Activated T-helper 1 cell treated with anti-CD3 and anti-CD28 coated beads, Interleukin-12 subunit alpha, Interleukin-12 subunit beta, Interleukin-2, Interleukin-4 antibody, amounts not matched to agents 30 ng/mL and 10 ng/mL and 1 ng/mL, durations not matched to agents 14 hours and 24 hours and 36 hours (primary cell): ENCODE measurements at places on chromosomes 5 and 9. TPM values are rescaled to one million over a fixed set of nuclear protein-coding genes. Genes with fewer than 3 reads are reported as not detected.

The PDGFRB gene
- 0.76 and 1.0 TPM in 2 replicates for total RNA-seq

The IGFBPL1 gene
- not detected in 2 replicates for total RNA-seq

The SAPCD2 gene
- total RNA-seq = 23.9 and 25.1 TPM in 2 replicates

The NR2F1 gene
- total RNA-seq = not detected in 2 replicates

The CYLC2 gene
- total RNA-seq = not detected in 2 replicates

The PCDHA9 gene
- not detected in 2 replicates for total RNA-seq

The FAM153A gene
- 6.3 and 6.5 TPM in 2 replicates for total RNA-seq

The KCNMB1 gene
- 0.03 TPM in 1 of 2 replicates, not detected in the other for total RNA-seq

The PCSK5 gene
- total RNA-seq = 3.3 and 3.7 TPM in 2 replicates

The HSPA9 gene
- 372 and 383 TPM in 2 replicates for total RNA-seq

The LCN9 gene
- total RNA-seq = not detected in 2 replicates

The PKN3 gene
- 17.7 and 19.3 TPM in 2 replicates for total RNA-seq

DNA sequence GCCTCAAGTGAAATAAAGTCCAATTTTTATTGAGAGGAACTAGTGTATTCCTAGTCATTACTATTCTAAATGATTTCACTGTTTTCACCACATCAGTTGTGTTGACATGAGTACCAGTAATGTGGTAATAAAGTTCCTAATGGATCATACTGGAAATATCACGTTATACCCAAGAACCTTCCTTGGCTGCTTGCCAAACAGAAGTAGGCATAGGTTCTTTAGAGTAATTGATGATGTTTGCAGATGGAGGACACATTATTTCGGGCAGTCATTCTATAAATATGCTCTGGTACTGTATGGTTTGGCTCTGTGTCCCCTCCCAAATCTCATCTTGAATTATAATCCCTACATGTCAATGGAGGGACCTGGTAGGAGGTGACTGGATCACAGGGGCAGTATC lies 15.1 kb downstream of the SNCAIP start:
- no peak overlapping the region for H3K4me3 ChIP-seq
- H3K4me1 ChIP-seq = no peaks in the 10 kb centered on the region
- H3K36me3 ChIP-seq = no peaks in the 10 kb centered on the region
- DNase-seq = no peak
- H3K27ac ChIP-seq = no peak overlapping the region

- H3K4me3 ChIP-seq = no peak overlapping the region
- no peak for DNase-seq
- H3K36me3 ChIP-seq = no peaks in the 10 kb centered on the region
- no peak overlapping the region for H3K27ac ChIP-seq
These were observed 35.2 kb downstream of the FAT2 start for GRCh38 chr5:151555760-151556576.

- no peak for DNase-seq
- no peaks in the 10 kb centered on the region for H3K4me1 ChIP-seq
- no peak overlapping the region for H3K27ac ChIP-seq
These were observed 183.4 kb downstream of the FBXO4 start for GRCh38 chr5:42108468-42108867.

DNA sequence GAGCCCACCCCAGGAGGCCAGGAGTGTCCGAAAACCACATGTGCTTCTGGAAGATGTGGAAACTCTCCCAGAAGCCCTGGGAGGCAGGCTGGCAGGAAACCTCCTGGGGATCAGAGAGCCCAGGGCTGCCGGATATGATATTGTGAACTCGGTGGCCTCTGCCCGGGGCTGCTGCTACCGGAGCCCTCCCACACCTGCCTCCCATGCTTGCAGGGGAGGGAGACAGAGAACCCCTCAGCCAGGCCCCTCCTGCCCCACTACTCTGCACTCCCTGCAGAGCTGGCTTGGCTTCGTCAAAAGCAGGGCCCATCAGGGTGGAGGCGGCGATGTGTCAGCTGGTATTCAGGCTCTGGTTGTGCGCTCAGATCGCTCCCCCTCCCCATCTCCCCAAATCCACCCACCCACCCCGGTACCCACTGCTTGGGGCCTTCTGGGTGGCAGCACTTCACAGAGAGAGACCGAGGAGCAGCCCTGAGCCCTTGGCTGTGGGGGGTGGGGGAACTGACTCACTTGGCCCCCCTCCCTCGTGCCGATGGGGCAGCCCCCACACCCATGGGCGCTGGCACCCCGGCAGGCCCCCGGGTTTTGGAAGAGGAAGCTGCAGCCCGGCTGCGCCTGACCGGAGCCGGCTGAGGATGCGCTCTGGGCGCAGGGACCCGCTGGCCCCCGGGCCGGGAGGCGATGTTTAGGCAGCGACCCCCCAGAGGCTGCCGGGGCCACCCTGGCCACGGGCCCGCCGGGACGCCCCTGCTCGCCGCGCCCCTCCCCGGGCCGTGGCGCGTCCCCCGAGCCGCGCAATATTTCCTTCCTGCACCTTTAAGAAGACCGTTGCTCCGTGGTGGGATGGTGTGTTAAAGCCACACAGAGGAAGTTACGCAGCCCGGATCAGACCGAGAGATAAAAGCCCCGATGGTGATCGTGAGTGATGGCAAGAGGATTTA lies 786 bp upstream of the NTNG2 start:
- DNase-seq = peak; percentile 57
- peak overlapping the region; percentile 97 for H3K27ac ChIP-seq
- peak overlapping the region; percentile 98 for H3K4me3 ChIP-seq
- H3K27me3 ChIP-seq = peaks cover 56% of the 10 kb centered on the region

GRCh38 chr5:39024005-39024404 lies 50.2 kb downstream of the RICTOR start:
- peaks cover 38% of the 10 kb centered on the region for H3K36me3 ChIP-seq
- H3K4me3 ChIP-seq = no peak overlapping the region
- H3K27ac ChIP-seq = no peak overlapping the region
- H3K4me1 ChIP-seq = peaks cover 34% of the 10 kb centered on the region
- H3K27me3 ChIP-seq = no peaks in the 10 kb centered on the region

DNA sequence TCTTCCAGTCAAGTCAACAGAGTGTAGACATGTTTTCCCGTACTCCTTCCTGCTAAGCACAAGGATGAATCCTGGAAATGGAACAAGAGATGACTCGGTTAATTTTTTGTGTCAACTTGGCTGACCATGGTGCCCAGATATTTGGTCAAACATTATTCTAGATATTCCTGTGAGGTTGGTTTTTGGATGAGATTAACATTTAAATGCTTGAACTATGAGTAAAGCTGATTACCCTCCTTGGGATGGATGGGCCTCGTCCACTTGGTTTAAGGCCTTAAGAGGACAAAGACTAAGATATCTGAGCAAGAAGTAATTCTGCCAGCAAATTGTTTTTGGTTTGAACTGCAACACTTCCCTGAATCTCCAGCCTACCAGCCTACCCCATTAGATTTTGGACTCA lies 338.1 kb upstream of the MSX2 start:
- no peaks in the 10 kb centered on the region for H3K36me3 ChIP-seq
- no peak overlapping the region for H3K27ac ChIP-seq
- H3K27me3 ChIP-seq = peaks cover 5% of the 10 kb centered on the region
- no peak for DNase-seq

- H3K4me1 ChIP-seq = no peaks in the 10 kb centered on the region
- H3K27ac ChIP-seq = no peak overlapping the region
- H3K27me3 ChIP-seq = no peaks in the 10 kb centered on the region
- H3K4me3 ChIP-seq = no peak overlapping the region
- DNase-seq = no peak
These were observed 245.2 kb downstream of the EFNA5 start for GRCh38 chr5:107425541-107426031.

DNA sequence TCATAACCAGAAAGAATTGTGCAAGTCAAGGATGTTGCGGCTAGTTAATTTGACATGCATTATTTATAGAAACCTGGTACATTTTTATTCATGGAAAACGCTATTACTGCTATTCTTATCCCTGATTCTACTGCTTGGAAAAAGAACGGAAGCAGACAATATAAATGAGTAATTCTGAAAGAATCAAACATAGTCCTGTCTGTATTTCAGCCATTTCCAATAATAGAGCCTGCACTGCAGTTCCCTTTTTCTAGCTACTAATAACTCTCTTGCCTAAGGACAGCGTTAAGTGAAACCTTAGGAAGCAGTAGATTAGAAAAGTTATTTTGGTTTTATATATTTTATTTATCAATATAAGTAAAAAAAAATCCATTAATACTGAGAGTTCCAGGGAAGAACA lies 414.9 kb downstream of the CYLC2 start:
- no peaks in the 10 kb centered on the region for H3K4me1 ChIP-seq
- H3K27ac ChIP-seq = no peak overlapping the region
- H3K27me3 ChIP-seq = no peaks in the 10 kb centered on the region
- H3K36me3 ChIP-seq = no peaks in the 10 kb centered on the region

GRCh38 chr9:77807281-77807683 lies 159.2 kb upstream of the GNA14 start:
- no peak overlapping the region for H3K27ac ChIP-seq
- H3K27me3 ChIP-seq = no peaks in the 10 kb centered on the region
- no peak overlapping the region for H3K4me3 ChIP-seq
- H3K36me3 ChIP-seq = peaks cover 37% of the 10 kb centered on the region
- H3K4me1 ChIP-seq = peaks cover 44% of the 10 kb centered on the region

DNA sequence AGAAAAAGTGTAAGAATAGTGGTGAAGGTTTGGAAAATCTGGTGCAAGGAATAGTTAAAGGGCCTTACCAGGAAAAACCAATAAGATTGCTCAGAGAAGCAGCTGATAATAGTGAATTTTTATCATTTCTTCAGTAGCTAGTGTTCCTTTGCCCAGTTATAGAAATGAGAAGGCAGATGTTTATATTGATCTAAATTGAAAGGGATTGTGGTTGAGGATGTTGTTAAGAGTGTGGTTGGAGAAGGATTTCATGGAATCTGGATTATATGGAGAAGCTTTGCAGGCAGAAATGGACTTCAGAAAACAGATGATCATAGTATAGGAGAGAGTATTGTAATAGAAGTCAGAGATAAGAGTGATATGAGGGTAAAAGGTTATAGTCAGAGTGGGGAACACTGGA lies 102.6 kb downstream of the XRCC4 start:
- H3K4me3 ChIP-seq = no peak overlapping the region
- no peaks in the 10 kb centered on the region for H3K36me3 ChIP-seq
- H3K27ac ChIP-seq = no peak overlapping the region
- no peaks in the 10 kb centered on the region for H3K27me3 ChIP-seq

DNA sequence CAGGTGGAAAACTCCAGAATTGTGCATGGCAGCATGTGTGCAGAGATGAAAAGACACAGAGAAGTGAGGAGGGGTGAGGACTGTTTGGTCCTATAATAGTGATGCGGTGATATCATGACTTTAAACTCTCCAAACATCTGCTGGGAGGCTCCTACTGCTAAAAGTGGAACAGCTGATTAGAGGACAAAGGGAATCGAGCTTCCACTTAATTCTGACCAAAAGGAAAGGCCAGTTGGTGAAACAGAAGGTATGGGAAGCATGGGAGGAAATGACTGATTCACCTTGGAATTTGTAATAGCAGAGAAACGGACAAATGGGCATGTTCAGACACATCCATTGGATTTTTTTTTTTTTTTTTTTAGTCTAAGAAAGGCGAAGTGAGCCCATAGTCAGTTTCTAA lies 67.5 kb upstream of the MAMDC2 start:
- no peak overlapping the region for H3K27ac ChIP-seq
- DNase-seq = no peak
- H3K36me3 ChIP-seq = no peaks in the 10 kb centered on the region

DNA sequence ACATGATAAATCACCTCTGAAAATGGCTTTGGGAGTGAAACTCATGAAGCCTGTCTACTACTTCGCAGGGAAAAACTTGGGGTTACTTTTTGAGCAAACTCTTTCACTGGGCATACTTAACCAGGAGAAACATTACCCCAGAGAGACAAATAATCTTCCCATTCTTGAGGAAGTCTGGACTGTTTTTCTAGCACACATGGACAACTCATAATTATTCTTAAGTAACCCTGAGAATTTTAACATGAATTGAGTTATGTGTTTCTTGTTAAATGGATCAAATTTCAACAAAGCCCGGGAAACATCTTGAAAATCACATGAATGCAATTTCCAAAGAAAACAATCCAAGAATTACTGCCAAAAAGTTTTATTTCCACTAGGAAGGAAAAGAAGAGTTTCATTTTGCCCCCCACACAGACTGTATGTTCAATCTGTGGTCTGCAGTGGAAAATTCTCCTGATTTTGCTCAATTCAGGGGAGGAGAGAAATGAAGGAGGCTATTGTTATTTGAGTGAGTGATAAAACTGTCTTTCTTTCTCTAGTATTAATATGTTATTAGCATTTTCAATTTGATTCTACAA lies 564.8 kb upstream of the CLINT1 start:
- H3K4me3 ChIP-seq = no peak overlapping the region
- H3K4me1 ChIP-seq = no peaks in the 10 kb centered on the region
- DNase-seq = no peak
- H3K27me3 ChIP-seq = no peaks in the 10 kb centered on the region
- H3K36me3 ChIP-seq = peaks cover 2% of the 10 kb centered on the region

DNA sequence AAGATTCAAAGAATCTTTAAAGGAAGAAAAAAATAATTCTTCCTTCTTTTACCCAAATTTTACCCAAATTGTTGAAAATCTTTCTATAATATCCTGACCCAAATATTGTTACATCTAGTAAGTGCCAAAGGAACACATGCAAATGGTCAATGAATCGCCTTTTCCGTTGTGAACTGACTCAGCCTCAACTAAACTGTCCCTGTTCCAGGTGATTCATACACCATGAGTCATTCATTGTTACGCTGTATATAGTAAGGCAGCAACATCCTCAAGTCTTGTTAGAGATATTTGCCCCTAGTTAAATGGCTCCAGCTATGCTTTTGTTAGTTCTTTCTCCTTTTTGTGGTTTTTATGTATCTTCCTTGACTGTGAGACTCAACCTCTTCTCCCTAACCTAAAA lies 9.7 kb downstream of the PTGER4 start:
- DNase-seq = no peak
- H3K4me1 ChIP-seq = peaks cover 60% of the 10 kb centered on the region
- H3K27ac ChIP-seq = peak overlapping the region; percentile 91
- H3K36me3 ChIP-seq = peaks cover 62% of the 10 kb centered on the region

DNA sequence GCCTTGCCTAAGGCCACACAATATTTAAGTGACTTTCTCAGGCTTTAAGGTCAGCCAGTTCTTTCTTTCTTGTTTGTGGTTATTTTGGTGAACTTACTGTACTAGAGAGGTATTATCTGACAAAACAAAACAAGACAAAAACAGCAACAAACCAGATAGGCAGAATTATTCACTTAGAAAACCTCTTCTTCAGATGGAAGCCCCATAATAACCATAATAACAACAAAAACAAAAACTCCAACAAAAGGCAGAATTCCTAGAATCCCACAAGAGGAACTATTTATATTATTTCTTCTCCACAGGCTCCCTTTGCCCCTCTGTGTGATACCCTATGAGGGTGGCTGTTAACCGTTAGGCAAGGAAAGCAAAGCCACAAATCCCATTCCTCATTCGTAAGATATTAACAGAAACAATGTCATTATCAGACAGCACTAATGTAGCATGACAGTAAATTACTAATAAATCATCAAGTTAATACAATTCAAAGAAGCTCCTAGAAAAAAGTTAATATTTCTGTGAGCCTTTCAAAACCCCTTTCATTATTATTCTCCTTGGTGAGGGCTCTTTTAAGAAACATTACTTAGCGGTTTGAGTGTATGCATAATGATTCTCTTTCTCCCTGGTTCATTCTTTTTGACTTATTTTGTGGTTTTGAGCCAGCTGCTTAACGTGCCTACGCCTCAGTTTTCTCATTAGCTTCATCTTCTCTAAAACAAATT lies 274.9 kb downstream of the EFNA5 start:
- H3K27ac ChIP-seq = no peak overlapping the region
- no peaks in the 10 kb centered on the region for H3K36me3 ChIP-seq
- no peak overlapping the region for H3K4me3 ChIP-seq
- no peaks in the 10 kb centered on the region for H3K4me1 ChIP-seq
- peaks cover 5% of the 10 kb centered on the region for H3K27me3 ChIP-seq

- no peak overlapping the region for H3K27ac ChIP-seq
- no peak overlapping the region for H3K4me3 ChIP-seq
- no peak for DNase-seq
- H3K27me3 ChIP-seq = peaks cover 3% of the 10 kb centered on the region
These were observed 26.0 kb upstream of the OLFM1 start for GRCh38 chr9:135061441-135061840.

GRCh38 chr5:139178589-139178917 lies 19.6 kb downstream of the SIL1 start:
- H3K4me3 ChIP-seq = no peak overlapping the region
- H3K27me3 ChIP-seq = no peaks in the 10 kb centered on the region
- no peaks in the 10 kb centered on the region for H3K36me3 ChIP-seq
- H3K27ac ChIP-seq = no peak overlapping the region
